Activated CD8-positive, alpha-beta memory T cell treated with anti-CD3 and anti-CD28 coated beads, Interleukin-2, amount 10 ng/mL, durations not matched to agents 7 days and 5 days (primary cell): ENCODE measurements at places on chromosomes 6 and 20. TPM values are rescaled to one million over a fixed set of nuclear protein-coding genes. Genes with fewer than 3 reads are reported as not detected.

FAM209B gene
- 1.7 TPM for total RNA-seq

SLC22A3 gene
- total RNA-seq: not detected

DACT2 gene
- not detected for total RNA-seq

SLC29A1 gene
- total RNA-seq: 39.8 TPM

DNA sequence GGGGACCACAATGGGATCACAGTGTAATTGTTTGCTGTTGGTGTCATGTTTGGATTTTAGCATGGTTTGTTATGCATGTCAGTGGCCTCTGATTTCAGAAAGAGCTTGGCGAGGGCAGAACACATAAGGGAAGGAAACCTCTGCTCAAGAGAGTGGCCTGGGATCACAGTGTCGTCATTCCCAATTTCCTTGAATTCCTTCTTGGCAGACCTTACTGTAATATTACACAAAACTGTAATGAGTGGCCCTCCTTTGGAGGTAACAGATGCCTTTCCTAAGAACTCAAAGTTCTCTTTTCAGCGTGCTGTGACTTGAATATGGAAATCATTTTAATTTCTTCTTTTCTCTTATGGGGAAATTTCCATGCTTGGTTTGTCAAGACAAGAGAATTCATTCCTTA lies 46.9 kb downstream of the JAG1 start:
- no peak for DNase-seq

DNA sequence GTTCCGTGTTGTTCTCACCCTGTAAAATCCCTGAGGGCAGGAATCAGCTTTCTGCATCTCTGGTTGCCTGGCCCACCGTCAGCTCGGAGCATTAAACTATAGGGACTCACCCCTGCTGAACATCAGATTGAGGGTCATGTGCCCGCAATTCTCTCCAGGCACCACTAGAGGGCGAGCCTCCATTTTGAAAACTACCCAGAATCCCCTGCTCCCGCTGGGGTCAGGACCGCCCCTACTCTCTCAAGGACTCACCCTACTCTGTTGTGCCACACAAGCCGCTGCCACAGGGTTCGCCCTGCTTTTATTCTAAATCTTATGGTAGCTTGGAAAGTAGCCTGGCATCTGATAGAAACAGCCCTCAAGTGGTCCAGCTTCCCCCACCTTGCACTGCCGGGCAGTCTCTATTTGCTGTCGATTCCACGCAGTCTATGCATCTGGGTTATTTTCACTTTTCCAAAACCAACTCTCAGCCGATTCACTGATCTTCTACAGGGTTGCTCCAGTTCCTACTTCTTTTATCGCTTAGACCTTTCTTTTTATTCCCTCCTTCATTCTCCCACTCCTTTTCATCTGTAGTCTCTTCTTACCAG lies 244.1 kb upstream of the QKI start:
- no peak for DNase-seq

DNA sequence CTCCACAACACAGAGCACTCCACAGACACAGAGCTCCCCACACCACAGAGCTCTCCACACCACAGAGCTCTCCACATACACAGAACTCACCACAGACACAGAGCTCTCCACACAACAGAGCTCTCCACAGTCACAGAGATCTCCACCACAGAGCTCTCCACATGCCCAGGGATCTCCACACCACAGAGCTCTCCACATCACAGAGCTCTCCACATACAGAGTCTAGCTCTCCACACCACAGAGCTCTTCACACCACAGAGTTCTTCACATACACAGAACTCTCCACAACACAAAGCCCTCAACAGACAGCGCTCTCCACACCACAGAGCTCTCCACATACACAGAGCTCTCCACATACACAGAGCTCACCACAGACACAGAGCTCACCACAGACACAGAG lies 55.3 kb downstream of the ERMARD start:
- DNase-seq: peak; percentile 43

DNA sequence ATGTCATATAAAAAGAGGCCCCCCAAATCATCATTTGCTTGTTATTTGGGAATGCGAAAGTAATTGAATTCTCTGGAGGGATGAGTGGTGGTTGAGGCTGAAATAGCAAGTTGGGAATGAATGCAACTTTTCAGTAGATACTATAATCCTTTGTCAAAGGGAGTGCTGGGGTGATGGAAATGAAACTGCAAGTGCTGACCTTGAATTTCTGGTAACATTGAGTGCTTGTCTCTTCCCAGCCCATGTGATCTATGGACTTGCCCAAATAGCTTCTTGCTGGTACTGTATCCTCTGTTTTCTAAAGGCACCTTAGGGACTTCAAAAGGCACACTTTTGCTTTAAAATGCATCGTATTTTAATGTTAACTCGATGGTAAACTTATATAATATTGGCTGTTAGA lies 14.8 kb downstream of the PAQR8 start:
- DNase-seq: no peak

GRCh38 chr6:101257163-101257562 lies 136.3 kb upstream of the GRIK2 start:
- no peak for DNase-seq
